ENCODE measurements at places on chromosomes 6 and 20.

DNA sequence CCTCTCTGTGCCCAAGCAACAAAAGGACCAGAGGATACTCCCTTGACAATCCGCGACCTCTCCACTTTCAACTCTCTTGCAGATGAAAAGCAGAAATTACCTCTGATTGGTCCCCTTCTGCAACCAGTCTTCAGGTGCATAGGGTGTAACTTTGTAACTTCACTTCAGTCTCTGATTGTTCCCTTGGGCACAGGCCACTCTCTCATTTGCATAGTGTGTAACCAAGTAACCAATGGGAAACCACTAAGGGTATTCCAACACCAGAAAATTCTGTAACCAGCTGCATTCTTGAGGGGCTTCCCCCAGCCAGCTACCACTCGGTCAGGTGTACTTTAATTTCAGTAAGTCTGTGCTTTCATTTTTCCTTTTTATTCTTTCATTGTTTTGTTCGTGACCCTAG lies 4.4 kb upstream of the RAET1L start:
- DNase-seq = no peak

- no peak for DNase-seq
Observed at GRCh38 chr20:53943522-53944291, 126.7 kb downstream of the BCAS1 start.

GRCh38 chr6:144820270-144820669 lies 535.1 kb downstream of the UTRN start:
- no peak for DNase-seq

GRCh38 chr6:138520463-138520862 lies 21.2 kb upstream of the NHSL1 start:
- DNase-seq = no peak

DNA sequence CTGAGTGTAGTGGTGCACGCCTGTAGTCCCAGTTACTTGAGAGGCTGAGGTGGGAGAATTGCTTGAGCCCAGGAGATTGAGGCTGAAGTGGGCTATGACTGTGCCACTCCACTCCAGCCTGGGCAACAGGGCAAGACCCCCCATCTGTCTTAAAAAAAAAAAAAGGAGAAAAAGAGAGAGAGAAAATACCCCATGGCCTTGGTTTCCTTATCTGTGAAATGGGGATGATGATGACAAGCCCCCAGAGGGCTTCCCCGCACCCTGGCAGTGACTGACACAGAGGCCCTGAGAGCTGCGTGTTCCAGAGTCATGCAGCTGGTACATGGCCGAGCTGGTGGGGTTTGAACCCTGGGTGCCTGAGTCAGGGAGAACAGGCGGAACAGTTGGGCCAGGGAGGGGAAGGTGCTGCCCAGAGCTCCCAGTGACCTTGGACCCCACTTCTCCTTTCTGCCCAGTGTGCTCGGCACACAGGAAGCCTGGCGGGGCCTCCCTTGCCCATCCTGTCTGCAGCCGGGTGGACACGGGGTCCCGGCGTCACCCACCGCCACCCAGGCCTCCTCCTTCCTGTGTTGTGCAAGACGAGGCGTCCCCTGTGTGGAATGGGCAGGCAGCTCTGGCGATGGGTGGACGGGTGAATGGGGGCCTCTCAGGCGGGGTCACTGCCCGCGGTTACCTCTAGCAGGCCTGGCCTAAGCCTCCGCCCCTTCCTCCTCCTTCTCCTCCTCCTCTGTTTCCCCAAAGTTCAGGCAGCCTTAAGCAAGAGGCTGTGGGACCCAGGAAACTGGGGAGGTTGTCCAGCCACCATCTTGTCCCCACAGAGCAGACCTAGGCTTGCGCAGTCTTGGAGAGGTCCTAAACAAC lies 84.2 kb downstream of the CEBPB start:
- DNase-seq = no peak

GRCh38 chr20:5171790-5172164 lies 45.0 kb downstream of the CDS2 start:
- DNase-seq = no peak

DNA sequence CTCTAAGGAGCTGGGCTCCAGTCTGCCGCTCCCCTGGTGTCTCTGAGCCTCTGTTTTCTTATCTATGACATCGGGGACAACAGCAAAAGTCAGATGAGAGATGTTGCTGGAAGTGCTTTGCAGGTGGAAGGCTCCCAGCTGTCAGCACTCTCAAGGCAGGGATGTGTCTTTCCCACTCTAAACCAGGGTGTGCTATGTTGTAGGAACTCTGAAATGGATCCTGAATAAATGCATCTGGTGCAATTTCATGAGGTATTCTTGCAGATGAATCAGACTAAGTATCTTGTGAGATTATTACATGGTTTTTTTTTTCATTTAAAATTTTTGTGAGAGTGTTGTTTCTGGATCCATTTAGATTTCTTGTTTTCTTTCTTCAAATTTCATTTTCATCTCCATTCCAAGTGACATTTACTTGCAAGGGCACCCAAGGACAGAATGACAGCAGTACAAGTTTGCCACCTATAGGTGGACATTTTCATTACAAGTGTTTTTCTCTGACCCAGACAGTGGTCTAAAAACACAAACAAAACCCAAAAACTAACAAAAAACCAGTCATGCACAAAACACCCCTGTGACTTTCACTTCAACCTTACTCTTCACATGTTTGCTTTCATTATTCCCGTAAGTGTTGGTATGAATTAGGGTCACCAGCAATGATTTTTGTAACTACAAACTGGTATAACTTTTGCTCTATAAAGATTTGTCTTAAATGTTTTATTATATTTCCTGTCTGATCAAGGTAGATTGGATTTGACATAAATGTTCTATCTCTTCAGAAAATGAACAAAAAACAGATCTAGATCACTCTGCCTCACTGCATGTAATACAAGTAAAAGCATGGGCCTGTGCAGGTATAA lies 14.7 kb upstream of the SIM1 start:
- no peak for DNase-seq

DNA sequence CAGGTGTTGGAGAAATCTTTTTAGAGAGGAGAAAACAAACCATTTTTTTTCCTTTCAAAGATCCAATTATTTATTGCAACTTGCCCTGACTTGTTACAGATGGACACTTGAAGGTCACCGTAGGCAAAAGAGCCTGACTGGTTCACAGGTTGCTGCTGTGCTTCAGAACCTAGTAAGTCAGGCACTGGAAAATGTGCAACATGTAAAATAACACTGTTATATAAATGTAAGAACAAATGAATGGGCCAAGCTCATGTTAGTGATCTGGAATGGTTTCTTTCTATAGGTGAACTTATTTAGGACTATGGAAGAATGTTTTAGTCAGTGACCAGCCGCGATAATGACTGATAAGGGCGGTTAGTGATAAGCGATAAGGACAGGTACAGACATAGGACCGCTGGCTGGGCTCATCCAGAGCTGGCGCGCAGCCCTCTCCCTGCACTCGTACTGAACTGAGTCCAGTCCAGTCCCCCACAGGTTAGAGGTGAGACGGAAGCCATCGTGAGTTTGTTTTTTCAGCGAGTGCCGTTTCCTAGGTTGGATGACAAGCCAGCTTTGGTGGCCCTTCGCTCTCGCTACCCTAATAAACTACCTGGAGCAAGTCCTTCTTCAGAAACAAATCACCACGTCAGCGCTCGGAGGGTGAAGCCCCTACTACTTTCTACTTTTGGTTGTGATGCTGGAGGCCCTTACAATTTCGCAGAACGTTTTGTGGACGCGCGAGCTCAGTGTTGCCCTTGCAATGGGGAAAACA lies 94.4 kb upstream of the PRDM1 start:
- DNase-seq = no peak

GRCh38 chr20:25198663-25199383 lies 3.3 kb downstream of the ENTPD6 start:
- no peak for DNase-seq
